ENCODE measurements at places on chromosomes 5 and 9.

DNA sequence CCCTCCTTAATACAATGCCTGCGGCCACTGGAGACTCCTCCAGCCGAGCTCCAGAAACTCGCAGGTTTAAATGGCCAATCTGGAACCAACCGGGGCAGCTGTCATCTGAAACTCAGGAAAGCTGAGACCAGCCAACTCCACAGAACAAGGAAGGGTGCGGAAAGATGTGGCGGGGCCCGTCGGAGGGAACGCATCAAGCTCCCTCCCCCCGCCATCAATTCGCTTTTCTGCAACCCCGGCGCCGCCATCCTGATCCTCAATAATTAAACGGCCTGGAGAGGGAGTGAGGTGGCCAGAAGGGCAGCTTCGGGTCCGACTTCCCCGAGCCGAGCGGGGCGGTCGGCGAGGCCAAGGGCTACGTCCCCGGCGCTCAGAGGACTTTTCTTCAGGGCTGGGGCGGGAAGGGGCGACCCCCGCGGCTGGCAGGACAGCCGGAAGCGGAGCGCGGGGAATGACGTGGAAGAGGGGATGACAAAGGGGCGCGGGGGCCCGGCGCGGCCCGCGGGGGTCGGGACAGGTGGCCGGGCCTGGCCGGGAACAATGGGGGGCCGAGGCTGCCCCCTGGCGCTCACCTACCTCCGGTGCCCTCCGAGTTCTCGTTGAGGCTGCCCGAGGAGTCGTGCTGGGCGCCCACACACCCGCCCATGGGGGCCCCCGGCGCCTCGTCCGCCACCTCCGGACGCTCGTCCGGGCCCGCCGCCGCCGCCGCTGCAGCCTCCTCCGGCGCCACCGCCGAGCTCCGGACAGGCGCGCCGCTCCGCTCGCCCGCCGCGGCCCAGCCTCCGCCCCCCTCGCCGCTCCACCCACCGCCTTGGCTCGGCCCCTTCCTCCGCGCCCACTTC, at the start of gene UBTD2:
UBTD2 (minus strand) TSS at position 745 of the 842 bp plus-strand sequence; CDS start at position 646, 99 bp downstream.
- peak; percentile 53 for DNase-seq

DNA sequence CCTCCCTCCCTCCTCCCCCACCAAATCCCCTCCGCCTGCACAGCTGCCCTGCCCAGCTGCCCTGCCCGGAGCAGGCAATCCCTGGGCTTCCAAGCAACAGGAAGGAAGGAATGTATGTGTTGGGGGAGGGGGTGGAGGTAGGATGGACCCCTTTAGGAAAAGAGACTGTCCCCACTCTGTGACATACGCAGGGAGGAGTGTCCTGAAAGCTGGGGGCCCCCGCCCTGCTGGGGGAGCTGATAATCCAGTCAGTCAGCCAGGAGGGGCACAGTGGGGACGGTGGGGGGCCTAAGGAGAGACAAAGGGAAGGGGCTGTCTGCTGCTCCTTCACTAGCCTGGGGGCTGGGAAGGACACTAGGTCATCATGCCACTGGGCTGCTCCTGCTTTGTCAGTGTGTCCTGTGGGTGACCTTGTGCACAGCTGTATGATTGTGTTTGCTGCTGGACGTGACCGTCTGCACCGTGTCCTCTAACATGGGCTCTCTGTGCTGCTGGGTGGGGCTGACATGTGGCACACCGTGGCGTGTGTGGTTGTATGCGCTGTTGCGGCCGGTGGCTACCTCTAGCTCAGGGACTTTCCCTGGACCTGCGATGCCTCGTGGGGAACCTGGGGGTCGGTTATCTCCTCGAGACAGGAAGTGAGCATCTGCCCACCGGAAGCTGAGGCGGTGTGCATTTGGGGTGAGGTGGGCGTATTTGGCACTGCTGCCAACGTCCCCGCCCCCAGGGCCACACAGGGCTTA, 3.0 kb downstream of the N4BP3 start:
- DNase-seq = peak; percentile 37

DNA sequence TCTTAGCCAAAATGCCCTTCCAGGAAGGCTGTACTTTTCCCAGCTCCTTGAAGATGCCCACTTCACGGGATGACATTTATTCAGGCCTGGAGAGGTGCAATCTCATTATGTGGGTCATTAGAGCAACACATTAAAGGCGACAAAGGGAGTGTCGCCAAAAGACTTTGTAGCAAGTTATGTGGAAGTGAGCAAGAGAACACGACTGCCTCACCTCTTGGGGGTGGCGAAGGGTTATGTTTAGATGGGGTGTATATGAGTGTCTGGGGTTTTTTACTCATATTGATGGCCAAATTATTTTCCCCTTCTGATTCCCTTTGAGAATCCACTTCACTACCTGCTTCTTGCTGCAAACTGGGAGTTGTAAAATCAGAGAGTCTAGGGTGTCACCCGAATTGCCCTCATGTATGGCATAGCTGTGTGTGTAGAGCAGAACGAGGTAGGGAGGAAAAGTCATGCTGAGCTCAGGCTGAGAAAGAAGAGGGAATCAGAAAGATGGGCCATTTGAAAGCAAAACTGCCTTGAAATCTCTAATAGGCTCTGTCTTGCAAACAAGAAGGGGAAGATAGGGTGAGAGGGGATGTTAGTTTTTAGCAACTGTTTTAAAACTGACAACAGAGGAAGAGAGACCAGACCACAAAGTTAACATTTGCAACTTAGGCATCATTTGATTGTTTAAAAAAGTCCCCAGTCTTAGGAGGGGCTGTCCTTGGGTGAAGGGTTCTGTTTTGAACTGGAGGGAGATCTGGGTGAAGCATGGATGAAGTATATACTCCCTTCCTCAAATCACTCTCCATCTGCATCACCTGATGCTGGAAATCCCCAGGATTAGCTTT, 97.1 kb upstream of the IL12B start:
- no peak for DNase-seq

- no peak for DNase-seq
Observed at GRCh38 chr5:472076-472655, 29.2 kb downstream of the EXOC3 start.

- no peak for DNase-seq
Observed at GRCh38 chr5:149455889-149456409, 76.9 kb upstream of the IL17B start.

DNA sequence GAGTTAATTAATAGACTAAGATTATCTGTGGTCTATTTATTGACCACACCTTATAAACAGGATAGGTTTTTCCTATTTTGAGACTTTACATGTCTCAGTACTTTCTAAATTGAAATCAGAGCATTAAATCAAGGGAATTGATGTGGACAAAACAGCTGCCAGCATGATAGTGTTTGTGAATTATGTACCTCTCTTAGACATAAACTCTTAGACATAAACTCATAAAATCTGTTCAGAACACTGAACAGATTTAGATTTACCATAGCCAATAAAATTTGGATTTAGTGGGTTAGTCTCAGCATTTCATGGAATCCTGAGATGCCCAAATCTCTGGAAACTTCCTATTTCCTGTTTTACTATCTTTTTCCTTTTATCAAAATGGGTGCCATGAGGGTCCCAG, 11.5 kb upstream of the AGXT2 start:
- no peak for DNase-seq

GRCh38 chr5:76524868-76525267, 98.3 kb downstream of the F2RL2 start:
- DNase-seq = no peak

DNA sequence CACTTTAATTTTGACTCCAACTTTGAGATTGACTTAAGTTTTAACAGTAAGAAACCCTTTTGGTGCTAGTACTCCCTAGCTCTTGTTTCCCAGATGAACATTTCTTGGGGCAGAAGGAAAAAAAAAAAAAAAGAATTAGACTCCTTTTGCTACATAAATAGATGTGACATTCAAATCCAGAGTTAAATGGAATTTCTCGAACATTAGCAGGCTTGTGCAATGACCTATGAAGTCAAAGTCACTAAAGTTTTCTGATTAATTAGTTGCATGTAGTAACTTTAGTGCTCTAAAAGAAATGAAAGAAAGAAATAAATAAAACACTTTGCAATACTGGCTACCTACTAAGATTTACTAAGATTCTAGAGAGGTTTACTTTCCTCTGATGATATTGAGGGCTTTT, 106.8 kb downstream of the TMEM174 start:
- DNase-seq = no peak

- DNase-seq = no peak
Observed at GRCh38 chr9:2493109-2493508, 128.5 kb upstream of the VLDLR start.

GRCh38 chr5:171149772-171150171, 159.3 kb upstream of the TLX3 start:
- no peak for DNase-seq

- DNase-seq = no peak
Observed at GRCh38 chr5:76403766-76404222, 709 bp downstream of the IQGAP2 start.

GRCh38 chr9:20200991-20201431, 412.2 kb upstream of the SLC24A2 start:
- DNase-seq = no peak

DNA sequence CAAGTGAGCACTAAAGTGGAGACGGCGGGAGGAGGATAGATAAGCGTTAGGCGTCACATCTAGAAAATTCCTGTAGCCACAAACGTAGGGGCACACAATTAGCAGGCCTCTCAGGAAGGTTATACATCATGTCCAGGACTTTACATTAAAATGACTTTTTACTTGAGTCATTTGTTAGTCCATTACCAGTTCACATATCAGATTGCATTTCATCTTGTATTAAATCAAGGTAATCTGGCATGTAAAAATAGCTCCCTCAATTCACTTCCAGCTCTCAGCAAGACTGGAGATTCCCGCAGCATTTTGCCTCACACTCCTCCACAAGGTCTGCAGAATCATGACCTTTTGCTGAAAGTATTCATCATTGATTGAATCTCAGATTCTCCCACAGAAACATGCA, 118.8 kb downstream of the PRDM6 start:
- DNase-seq = no peak

GRCh38 chr5:31107091-31107518, 86.4 kb upstream of the CDH6 start:
- DNase-seq = no peak

DNA sequence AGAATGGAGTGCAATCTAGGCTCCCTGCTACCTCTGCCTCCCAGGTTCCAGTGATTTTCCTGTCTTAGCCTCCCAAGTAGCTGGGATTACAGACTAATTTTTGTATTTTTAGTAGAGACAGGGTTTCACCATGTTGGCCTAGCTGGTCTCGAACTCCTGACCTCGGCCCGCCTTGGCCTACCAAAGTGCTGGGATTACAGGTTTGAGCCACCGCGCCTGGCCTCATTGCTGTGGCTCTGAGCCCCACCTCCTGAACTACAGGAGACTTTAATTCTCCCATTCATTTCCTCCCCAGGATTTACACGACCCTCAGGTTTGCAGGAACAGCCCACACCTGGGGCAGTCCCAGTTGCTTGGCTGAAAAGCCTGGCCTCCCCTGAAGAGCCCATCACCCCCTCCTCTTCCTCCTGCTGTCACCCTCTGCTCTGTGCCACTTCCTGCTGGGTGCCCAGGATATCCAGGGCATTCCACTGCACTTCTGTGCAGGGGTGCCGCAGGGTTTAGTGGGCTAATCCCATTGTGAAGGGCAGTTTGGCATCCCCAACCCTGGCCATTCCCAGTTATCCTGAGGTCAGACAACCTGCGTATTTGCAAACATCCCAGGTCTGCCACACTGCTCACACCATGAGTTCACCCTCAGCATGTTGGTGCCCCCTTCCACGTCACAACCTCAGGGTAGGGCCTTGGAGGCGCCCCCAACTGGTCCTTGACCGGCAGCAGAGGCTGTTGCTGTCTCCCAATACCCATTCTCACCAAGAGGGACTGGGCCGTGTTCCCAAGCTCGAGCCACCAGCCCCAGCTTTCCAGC, 265.0 kb upstream of the IRX4 start:
- DNase-seq = no peak

GRCh38 chr5:147481874-147482705, 27.8 kb downstream of the DPYSL3 start:
- DNase-seq = no peak

- DNase-seq = no peak
Observed at GRCh38 chr5:155753943-155754581, 572.9 kb upstream of the SGCD start.

DNA sequence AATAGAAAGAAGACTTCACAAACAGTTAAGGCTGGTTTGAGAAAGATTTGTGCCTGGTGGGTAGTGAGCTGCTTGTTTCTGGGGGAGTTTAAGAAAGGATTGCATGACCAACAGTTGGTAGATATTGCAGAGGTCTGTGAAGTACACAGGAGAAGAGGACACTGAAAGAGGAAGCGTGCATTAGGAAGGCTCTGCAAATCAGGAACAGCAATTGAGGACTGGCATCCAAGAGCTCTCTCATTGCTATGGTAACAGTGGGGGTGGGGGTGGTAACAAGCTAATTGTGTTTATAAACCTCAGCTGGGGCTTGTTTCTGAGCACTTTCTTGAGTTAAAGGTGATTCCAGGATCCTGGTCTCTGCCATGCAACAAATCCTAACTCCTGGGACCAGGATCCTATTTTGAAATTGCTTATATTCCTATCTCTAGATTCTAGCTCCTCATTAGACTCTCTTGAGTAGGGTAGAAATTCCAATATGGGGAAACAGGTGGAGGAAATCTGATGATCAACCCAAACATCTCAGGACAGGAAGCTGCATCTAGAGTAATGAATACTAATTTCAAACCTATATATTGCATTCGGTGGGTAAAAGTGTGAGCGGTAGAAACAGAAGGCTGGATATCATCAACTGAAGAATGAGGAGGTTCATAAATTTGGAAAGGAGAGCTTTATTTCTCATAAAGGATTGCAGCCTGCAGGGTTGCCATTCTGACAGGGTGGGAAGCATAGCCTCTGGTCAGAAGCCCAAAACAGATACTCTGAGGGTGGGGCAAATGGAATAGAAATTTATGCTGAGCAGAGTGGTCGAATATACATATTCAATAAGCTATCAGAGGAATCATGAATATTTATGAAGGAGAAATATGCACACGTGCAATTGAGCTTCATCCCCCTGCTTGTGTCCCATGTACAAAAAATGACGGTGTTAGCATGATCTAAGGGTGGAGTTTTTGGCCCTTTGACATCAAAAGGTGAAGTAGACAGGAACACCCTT, 79.4 kb downstream of the PTTG1 start:
- DNase-seq = no peak

GRCh38 chr5:173638126-173639040, 21.9 kb upstream of the BOD1 start:
- no peak for DNase-seq

GRCh38 chr5:138978080-138978479, 102.9 kb upstream of the LRRTM2 start:
- DNase-seq = no peak

- no peak for DNase-seq
Observed at GRCh38 chr5:32584646-32585045, 711 bp upstream of the SUB1 start.

GRCh38 chr9:38440516-38440915, 16.3 kb upstream of the IGFBPL1 start:
- no peak for DNase-seq
